ENCODE measurements at places on chromosomes 5 and 9.

- DNase-seq = no peak
Measured at GRCh38 chr9:5879419-5880181, 11.1 kb upstream of the MLANA start.

DNA sequence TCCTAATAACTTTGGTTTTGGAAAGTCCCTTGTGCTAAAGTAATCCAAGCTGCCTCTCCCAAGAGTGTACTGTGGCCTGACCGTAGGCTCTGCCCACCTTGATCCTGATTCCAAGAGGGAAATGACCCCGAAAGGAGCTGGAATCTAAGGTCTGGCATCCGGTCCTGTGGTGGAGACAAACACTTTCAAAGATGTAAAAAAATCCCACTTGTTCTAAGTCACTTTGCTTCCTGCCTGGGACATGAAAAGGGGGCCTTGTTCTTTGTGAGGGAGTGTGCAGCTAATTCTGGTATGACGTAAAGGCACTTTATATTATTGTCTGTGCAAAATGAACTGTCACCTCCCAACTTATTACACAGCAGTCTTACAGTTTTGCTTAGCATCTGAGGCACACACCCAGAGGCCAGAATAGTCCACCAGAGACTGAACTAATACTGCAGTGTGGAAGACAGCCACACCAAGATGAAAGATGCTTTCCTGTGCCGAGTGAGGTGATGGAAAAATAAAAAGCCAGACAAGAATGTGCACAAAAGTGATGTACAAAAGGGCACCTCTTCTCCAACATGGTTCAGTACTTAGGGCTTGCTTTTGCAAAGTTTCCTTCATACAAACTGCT lies 128.7 kb downstream of the SLC12A2 start:
- DNase-seq = no peak

DNA sequence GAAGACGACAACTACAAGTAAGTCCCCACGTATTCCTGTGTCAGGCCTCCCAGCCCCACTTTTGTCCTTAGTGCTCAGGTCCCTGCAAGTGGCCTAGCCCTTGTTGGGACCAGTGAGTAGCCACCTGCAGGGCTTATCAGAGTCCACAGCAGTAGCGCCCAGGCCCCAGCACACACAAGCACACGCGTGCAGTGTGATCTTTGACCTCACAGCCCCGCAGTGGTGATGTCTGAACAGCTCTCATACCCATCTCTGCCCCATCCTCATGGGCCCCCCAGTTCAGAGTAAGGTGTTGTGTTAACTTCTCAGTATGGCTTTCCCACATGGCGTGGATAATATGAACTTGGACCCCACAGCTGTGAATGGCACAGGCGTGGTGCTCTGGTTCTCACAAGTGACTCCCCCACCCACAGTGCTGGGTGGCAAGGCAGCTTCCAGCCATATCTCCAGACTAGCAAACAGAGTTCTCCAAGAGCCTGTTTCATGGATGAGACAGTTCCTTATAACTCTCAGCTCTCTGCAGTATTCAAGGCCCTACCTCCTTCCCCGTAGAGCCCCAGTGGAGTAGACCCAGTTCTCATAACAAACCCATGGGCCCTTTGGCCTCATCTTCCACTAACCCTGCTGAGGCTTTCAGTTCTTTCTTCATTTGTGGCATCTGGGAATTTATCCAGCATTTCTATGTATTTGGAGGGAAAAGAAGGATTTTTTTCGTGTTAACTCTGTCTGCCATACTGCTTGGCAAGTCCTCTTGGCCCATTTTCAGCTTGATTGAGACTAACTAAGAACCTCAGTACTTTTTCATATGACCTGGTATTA lies 46.5 kb upstream of the ANGPTL2 start:
- no peak for DNase-seq

DNA sequence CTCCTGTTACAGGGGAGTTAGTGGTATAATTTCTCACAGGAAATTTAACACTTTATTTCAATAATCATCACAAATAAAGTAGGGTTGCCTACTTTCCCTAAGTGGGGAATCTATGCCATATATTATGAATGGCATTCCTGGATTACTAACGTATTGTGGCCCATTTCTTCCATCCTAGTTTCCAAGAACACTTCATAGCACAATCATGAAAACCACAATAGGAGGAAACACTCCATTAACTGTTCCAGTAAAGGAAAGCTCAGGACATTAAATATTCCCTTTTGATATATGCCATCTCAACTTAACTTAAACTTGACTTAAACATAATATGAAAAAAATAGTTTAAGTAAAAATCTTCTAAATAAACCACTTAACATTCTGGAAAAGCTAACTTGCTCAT lies 2.1 kb downstream of the CPLANE1 start:
- DNase-seq = no peak

- DNase-seq = peak; percentile 11
Measured at GRCh38 chr5:96885518-96886338, 9.4 kb downstream of the ERAP2 start.

DNA sequence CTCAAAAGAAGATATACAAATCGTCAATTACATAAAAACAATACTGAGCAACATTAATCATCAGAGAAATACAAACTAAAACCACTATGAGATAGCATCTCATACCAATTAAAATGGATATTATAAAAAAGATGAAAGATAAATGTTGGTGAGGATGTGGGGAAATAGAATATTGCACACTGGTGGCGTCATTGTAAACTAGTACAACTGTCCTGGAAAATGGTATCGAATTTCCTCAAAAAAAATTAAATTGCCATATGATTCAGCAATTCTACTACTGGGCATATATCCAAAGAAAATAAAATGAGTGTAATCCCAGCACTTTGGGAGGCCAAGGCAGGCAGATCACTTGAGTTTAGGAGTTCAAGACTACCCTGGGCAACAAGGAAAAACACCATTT lies 326.0 kb upstream of the FTMT start:
- no peak for DNase-seq

DNA sequence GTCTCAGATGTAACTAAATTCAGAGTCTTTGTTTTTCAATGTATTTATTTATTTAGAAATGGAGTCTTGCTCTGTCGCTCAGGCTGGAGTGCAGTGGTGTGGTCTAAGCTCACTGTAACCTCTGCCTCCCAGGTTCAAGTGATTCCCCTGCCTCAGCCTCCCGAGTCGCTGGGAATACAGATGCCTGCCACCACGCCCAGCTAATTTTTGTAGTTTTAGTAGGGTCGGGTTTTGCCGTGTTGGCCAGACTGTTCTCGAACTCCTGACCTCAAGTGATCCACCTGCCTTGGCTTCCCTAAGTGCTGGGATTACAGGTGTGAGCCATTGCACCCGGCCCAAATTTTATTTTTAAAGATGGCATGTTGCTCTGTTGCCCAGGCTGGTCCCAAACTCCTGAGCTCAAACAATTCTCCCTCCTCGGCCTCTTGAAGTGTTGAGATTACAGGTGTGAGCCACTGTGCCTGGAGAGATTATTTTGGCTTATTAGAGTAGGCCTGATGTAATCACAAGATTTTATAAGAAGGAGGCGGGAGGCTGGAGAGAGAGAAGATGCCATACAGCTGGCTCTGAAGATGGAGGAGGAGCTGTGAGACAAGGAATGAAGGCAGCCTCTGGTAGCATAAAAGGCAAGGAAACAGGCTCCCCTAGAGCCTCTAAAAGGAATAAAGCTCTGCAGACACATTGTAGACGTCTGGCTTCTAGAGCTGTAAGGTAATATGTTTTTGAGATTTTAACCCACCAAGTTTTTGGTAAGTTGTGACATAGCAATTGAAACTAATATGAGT lies 12.9 kb upstream of the KLF9 start:
- DNase-seq = no peak

- DNase-seq = no peak
Measured at GRCh38 chr9:81833563-81834345, 94.5 kb upstream of the SPATA31D4 start.

- no peak for DNase-seq
Measured at GRCh38 chr5:132961887-132962286, 1.5 kb downstream of the AFF4 start.

- DNase-seq = no peak
Measured at GRCh38 chr5:132947671-132948070, 15.8 kb downstream of the AFF4 start.

GRCh38 chr5:157820593-157821252 lies 38.2 kb downstream of the CLINT1 start:
- no peak for DNase-seq
